GM03348 (cell line): ENCODE measurements at places on chromosomes 5 and 9.

DNA sequence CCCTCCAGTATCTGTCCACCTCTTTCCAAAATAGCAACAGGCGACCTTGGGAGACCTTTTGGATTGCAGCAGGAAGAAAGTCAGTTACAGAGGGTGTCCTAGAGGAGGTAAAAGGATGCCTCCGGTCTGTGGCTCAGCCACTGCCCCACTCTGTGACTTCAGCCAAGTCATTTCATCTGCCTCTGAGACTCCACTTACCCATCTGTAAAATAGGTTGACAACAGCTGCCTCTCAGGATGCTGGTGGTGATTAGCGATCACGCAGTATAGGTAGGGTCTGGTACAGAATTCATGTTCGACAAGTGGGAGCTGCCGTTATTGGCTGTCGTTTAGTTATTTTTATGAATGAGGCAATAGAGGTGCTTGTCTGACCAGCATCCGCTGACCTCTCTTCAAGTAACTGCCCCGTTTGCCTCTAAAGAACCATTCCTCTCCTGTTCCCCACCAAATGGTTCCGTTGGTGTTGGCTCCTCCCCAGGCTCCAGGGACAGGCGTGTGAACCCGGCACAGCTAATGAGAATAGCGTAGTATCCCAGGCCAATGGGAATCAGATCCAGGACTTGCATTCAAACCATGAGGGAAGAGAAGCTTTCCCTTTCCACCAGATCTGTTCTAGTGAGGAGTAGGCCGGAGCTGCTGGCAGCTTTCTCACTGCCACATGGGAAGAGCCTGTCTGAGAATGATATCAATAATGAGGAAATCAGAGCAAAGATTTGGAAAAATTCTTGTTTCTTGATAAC lies 64.1 kb downstream of the SMIM23 start:
- DNase-seq = no peak

DNA sequence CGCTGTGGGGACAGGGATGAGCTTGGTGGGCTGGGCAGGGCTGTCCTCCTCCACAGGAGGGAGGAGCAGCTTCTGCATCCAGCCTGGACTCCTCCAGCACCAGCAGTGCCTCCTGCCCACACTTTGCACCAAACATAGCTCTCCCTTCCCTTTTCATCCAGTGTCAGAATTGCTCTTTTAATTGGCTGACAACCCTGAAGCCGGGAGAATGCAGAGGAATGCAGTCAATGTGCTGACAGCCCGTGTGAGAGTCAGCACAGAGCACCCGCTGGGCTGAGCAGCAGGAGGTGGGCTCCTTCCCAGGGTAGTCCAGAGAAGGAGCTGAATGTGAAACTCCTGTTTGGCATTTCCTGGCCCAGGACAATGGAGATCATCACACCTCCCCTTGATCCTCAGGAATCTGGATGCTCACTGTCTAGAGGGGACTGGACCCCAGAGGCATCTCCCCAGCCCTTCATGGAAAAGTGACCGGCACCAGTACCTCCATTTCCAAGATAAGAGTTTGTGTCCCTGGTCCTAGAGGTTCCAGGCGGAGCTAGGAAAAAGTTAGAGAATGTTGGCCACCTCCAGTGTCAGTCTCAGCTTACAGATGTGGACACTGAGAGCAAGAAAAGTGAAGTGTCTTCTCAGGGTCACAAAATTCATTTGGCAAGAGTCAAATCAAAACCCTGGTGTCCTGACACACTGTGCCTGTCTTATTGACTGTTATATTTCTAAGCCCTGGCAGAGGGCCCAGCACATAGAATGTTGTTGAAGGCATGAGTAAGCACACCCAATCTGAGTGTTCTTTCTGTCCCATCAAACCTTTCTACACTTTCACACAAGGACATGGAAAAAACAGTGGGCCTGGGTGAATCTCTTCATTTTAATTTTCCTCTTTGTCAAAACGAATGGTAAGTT lies 202.1 kb downstream of the SNX18 start:
- peak; percentile 68 for DNase-seq

- no peak for DNase-seq
Measured at GRCh38 chr5:132176521-132176945, 51.1 kb downstream of the P4HA2 start.

- peak; percentile 64 for DNase-seq
Measured at GRCh38 chr5:9337928-9338595, 207.8 kb downstream of the SEMA5A start.

DNA sequence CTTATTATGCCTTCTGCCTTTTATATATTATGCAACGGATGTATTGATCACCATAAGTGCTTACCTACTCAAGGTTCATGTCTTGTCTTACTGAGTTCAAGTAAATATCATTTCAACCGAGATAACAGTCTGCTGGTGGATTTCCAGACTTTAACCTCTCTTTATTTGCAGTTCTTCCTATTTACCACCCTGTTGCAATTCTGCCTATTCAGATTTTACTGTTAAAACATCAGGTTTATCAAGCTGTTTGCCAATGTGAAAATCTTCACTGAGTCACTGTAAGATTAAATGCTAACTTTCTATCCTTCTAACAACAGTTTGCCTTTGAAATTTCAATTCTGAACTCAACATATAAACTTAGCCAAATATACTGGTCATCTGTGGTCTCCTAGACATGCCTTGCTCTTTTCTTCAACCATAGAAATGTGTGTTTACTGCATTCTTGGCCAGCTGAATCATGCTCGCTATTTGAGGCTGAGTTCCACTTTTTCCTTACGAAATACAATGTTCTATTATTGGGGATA lies 471.7 kb upstream of the RORB start:
- peak; percentile 2 for DNase-seq

DNA sequence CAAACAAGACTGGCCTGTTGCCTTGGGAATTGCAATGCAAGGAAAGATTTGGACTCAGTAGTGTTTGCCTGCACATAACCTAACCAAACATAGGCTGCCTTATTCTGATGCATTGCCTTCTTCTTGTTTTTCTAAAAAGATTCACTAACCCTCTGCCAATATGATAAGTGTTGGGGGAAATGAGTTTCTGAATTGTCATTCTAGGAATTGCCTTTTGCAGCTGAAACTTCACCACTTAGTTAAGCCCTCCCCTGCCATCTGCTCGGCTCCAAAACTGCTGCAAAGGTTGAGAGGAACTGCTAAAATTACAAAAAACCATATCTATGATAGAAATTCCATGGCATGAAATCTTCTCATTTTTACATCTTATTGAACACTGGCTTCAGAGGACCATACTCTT lies 41.6 kb upstream of the SPATA31D4 start:
- DNase-seq = no peak

- DNase-seq = peak; percentile 58
Measured at GRCh38 chr5:72355706-72356299, 35.6 kb downstream of the PTCD2 start.

- DNase-seq = no peak
Measured at GRCh38 chr9:87564111-87564510, 66.4 kb downstream of the DAPK1 start.

DNA sequence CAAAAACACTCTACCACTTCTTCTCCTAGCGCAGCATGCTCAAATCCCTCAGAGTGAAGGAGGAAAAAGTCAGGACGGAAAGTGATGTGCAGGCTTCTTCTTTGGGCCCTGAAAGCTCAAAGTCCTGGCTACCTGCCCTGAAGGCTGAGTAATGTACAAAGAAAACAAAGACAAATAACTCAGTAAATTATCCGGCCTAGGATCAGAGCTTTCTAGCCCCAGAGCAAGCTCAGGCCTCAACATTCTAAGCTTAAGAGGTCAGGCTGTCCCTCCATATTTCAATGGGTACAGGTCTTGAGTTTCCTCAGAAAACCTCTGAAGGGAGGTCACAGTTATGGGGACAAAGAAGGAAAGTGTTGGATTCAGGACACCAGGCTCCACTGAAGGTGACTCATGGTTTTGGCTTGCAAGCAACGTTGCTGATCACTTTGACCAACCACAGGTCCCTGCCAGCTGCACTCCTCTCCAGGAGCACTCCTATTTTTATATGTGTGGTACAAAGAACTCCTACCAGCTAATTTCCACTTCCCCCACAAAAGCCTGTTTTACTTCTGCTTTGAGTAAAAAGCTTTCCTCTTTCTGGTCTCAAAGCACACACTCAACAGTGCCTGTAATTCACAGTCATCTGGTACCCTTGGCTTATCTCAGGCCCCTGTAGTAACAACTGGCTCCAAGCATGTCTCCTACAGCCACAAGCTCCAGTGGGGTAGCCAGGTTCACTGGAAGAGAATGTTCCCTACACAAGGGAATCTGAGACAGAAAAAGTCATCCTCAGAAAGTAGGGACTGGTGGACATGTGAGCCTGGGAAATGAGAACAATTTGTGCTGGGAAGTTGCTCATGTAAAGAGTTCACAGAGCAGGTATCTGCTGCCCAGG lies 115.7 kb downstream of the UGCG start:
- DNase-seq = peak; percentile 85

- no peak for DNase-seq
Measured at GRCh38 chr5:107619781-107620180, 51.0 kb downstream of the EFNA5 start.

DNA sequence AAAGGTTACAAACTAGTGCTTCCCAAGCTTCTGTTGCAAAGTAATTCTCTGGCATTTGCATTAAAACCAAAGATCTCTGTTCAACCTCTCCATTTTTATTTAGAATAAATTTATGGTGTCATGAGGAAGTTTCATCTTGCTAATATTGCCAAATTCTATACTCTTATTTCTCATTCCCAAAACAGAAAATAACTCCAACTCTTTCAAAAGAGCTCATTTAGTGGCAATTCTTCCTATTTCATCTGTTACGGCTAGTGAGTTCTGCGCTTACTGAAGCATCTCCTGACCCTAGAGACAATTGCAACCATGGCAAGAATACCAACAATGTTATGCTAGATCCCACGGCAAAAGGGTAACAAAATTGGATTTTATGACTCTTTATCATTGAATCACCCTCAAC lies 97.0 kb downstream of the HINT1 start:
- no peak for DNase-seq

DNA sequence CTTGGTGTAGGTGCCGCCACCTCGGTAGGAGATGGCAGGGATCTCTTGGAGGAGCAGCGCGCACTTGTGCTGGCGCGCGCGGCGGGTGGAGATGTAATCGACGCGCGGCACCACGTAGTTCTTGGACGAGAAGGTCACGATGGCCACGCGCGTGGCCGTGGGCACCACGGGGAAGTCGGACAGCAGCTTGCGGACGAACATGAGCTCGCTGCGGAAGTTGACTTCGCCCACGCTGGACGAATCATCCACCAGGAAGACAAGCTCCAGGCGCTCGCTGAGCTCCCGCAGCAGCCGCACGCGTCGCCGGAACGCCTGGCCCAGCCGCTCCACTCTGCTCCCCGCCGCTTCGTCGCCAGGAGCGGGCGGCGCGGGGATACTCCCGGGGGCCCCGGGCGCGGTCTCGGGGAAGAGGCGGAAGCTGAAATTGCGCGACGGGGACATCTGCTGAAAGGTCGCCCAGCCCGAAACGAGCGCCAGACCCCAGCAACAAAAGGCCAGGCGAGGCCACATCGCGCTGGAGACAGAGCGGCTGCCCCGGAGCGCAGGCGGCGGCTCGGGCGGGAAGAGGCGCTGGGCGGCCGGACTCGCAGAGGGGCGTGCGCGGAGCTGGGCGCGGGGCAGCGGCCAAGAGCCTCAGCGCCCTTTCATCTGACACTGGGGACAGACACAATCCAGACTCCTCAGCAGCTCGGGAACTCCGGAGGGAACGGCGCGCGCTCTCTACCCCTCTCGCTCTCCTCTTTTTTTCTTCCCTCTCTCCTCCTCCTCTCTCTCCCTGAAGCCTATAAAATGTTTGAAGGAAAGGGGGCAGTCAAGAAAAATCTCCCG lies at the start of gene SVEP1:
TSS of gene SVEP1 (minus strand) at position 708 of the 828 bp plus-strand sequence. CDS start at position 510, 198 bp downstream.
- DNase-seq = peak; percentile 76

- DNase-seq = peak; percentile 96
Measured at GRCh38 chr9:78031893-78032729, 500 bp upstream of the GNAQ start.

DNA sequence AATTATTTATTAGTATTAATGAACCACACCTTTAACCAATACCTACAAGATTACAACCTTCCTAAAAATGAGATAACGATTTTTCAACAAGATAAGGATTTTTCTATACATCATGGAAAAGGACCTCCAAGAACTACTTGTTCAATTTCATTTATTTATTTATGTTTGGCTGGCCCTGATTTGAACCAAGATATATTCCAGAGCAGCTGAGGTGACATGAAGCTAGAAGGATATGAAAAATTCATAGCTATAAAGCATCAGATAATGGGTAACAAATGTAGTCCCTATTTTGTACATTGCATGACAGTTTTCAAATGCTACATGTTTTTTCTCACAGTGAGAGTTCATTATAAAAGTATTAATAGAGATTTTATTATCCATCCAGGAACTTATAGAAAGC lies 798.5 kb upstream of the ARRDC3 start:
- no peak for DNase-seq

GRCh38 chr5:157540124-157540523 lies 35.5 kb downstream of the ADAM19 start:
- DNase-seq = no peak

DNA sequence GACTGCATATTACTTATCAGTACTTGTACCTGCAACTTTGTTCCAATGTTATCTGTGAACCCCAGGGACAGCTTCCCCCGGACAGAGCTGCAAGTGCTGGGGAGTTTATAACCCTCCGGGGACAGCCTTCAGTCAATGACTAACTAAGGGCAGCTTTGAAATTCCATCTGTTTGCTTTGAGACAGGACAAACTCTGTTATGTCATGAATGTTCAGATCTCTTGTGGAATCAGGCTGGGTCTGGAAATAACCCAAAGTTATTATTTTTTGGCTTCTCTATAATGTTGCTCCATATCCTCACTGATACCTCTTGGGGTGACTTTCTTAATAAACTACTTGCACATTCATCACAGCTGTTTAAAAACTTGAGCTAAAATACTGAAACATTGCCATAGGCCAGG lies 617.5 kb upstream of the TLE4 start:
- DNase-seq = peak; percentile 22

- DNase-seq = no peak
Measured at GRCh38 chr5:61704289-61704688, 372.2 kb downstream of the ZSWIM6 start.

DNA sequence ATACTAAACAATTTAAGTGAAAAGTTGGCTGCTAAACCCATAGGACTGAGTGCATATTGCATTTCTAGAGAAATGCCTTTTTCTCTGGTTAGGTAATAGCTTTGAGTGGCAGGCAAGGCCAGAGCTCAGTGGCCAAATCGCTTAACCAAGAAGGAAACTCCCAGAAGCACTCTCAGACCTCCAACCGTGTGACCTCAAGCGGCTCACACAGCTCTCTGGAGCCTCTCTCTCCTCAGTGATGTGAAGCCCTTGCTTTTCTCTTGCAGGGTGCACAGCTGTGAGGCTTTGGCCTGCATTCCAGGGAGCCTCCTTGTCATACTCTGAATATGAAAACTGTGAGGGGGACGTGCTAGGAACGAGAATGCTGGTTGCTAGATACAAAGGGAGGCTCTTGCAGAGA lies 106.7 kb downstream of the INSYN2B start:
- DNase-seq = no peak

- DNase-seq = no peak
Measured at GRCh38 chr9:108463932-108464606, 391.7 kb downstream of the ACTL7B start.

GRCh38 chr9:13137426-13137825 lies 142.1 kb downstream of the MPDZ start:
- no peak for DNase-seq
